ENCODE measurements at places on chromosomes 16 and 17.

GRCh38 chr17:62921817-62922216 is 44.2 kb upstream of the TANC2 start:
- no peak for DNase-seq

GRCh38 chr17:60920107-60920506 is 242.5 kb downstream of the BCAS3 start:
- DNase-seq = no peak

GRCh38 chr17:44840936-44841335 is 6.7 kb upstream of the HIGD1B start:
- DNase-seq = no peak

DNA sequence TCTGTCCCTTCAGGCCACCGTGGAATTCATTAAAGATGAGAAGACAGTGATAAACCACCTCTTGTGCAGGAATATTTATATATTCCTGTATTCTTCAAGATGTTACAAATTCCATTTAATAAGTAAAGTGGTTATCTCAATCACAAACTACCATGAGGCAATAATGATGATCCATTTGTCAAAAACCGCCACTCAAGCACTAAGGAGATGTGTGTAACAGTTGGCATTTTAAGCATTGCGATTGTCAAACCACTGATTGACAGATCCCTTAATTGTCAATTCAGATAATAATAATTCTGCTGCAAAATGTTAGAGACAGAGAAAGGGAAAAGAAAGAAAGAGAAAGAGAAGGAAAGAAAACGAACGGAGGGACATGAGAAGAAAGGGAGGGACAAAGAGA is 476.1 kb upstream of the RBFOX1 start:
- DNase-seq = no peak

DNA sequence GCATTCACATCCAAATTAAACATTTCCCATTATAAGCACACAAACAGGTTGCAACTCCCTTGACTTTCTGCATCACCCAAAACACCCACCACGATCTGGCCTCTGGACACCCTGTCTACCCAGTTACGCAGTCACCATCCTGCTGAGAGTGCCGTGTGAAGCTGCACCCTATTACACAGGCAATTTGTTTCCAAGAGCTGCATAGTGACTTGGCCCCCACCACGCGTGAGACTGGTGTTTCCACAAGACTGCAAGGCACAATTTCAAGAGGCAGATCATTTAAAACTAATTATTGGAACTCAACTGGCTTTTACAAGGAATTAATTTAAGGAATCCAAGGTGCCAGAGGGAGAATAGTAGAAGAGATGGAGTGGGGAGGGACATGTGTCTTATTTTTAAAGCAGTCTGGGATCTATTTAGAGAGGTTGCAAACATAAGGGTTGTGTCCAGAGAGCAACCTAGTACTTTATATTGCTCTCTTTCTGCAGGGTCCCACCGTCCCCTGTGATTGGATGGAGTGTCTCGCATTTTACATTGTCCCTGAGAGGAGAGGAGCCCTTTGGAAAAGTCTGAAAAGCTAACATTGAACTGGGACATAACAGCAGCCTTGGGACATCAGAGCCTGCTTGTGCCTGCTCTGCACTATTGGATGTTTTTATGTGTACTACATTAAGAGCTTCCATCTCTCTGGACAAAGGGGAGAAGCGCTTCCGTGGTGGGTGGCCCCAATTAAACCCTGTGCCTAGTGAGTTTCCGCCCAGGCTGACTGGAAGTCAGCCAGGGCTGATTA is 8.7 kb upstream of the ADAMTS18 start:
- no peak for DNase-seq

GRCh38 chr17:17021194-17021863 is 20.9 kb upstream of the MPRIP start:
- DNase-seq = no peak

GRCh38 chr17:2061441-2061958 is 6.6 kb downstream of the HIC1 start:
- no peak for DNase-seq

- no peak for DNase-seq
Observed at GRCh38 chr17:78252701-78253635, 21.5 kb downstream of the TMEM235 start.

- DNase-seq = no peak
Observed at GRCh38 chr17:50270435-50271362, 3.6 kb upstream of the TMEM92 start.

DNA sequence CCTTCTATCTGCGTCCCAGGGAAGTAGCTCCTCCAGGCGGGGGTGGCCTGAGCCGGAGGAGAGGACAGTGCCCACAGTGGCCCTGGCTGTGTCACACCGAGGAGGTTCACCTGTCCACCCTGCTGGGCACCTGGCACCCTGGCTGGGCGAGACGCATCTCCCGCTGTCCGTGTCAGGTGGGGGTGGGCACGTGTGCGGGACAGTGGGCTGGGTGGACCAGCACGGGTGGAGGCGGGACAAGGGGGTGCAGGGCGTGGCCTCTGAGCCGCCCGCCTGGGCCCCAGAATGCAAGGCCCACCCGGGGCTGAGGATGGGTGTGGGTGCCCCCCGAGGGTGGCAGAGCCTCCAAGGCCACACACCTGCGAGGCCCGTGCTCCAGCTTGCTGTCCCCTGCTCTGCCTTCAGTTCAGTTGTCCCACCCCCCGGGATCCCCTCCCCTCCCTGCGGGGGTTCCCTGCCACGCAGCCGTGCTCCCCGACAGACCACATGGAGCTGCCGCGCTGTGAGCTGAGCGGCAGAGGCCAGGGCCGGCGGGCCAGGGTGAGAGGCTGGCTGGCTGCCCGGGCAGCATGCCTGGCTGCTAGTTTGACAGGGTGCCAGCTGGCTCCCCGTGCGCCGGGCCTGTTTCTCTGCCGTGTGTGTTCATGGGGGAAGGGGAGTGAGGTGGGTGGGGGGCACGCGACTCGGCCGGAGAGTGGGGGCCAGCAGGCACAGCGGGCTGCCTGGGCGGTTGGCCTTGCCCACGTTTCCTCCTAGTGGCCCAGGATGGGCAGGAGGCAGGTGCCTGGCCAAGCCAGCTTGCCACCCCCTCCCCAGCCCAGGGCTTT is 33.9 kb downstream of the BAHCC1 start:
- no peak for DNase-seq

GRCh38 chr17:43940630-43941029 is 1.6 kb downstream of the PPY start:
- DNase-seq = no peak

DNA sequence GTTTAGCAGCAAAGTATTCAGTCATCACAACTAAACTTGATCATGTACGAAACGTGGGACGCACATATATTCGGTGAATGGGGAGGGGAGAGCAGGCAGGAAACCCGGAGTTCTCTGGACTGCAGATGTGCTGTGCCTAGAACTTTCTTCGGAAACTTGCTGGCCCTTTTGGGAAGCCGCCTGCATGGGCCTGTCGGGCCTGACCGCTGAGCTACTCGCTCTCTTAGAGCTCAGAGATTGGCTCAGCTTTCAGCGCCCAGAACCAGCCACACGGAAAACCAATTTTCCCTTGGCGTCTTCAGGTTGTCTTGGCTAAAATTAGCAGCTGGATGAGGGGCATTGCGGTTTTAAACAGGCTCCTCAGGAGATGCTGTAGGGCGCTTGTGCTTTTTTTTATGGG is 38.1 kb downstream of the ZDHHC7 start:
- DNase-seq = no peak

DNA sequence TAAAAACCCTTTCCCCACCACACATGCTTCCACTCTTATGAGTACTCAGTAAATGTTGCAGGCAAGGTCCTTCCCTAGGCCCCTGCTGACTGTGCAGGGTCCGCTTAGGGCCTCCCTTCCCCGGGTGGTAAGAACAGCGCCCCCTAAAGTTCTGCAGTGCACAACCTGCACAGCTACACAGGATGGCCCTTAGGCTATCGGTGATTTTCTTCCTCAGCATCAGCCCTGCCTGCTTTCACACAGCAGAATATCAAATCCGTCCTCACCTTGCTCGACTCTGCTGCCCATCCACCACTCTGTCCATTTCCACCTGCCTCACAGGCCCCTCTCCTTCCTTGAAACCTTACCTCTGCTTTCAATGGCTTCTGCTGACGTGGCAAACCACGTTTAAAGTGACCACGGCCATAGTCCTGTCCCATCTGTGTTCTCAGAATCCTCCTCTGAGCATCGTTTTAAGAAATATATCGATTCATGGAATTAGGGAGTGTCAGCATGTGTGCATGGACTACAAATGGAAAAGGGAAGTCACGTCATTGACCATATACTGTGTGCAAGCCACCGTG is 51.4 kb upstream of the TMEM132E start:
- DNase-seq = no peak

- DNase-seq = no peak
Observed at GRCh38 chr16:14029658-14030057, 41.5 kb upstream of the MRTFB start.

GRCh38 chr17:35175638-35176415 is 18.4 kb downstream of the SLC35G3 start:
- no peak for DNase-seq

DNA sequence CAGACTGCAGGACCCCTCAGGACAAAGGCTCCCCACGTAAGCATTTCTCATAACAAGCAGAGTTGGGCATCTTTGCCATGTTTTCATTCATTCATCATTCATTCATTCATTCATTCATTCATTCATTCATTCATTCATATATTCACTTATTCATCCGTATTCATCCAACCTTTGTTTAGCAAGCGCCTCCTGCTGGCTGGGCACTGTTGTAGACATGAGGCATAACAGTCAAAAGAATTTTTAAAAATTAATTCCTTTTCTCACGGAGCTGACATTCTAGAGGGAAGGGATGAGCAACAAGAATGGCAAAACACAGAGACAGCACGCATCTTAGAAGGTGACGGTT is 351.7 kb upstream of the TNRC6C start:
- DNase-seq = no peak

- DNase-seq = no peak
Observed at GRCh38 chr17:59333836-59334235, 2.4 kb downstream of the YPEL2 start.

GRCh38 chr16:71933017-71933416 is 37.7 kb downstream of the IST1 start:
- no peak for DNase-seq

DNA sequence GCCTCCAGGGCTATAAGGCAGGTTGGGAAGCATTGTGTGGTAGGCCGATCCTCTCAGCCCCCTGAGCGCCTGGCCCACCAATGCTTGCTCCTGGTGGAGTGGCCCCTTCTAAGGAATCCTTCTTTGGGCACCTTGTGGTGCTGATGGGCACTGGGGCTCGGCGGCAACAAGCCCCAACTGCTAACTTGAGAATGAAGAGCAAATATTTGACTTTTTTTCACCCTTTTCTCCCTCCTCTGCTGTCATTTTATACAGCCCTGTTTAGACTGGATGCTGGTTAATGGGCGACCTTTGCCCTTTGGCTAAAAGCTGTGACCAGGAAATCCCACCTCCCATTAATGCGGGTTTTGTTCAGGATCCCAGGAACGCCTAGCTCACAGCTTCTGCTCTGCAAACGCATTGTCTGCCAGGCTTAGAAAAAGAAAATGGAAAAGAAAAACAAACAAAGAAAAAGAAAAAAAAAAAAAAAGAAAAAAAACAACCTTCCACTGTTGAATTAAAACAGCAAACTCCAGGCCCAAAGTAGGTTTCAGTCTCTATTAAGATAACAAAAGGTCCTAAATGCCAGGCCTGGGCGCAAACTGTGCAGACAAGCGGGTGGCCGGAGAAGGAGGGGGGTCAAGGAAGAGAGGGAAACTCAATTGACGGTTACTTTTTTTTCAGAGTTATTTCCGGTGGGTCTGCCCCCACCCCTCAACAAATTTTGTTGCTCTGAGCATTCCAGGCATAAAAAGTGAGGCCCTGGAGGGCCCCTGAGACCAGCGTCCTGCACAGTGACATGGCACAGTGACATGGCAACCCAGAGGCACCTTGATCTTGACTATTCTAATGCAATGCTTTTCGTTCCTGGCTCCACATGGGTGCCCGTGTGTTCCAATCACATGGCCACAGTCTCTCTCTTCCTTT is 301.4 kb downstream of the MAF start:
- DNase-seq = no peak

GRCh38 chr16:50684823-50685461 is 3.8 kb upstream of the SNX20 start:
- no peak for DNase-seq

DNA sequence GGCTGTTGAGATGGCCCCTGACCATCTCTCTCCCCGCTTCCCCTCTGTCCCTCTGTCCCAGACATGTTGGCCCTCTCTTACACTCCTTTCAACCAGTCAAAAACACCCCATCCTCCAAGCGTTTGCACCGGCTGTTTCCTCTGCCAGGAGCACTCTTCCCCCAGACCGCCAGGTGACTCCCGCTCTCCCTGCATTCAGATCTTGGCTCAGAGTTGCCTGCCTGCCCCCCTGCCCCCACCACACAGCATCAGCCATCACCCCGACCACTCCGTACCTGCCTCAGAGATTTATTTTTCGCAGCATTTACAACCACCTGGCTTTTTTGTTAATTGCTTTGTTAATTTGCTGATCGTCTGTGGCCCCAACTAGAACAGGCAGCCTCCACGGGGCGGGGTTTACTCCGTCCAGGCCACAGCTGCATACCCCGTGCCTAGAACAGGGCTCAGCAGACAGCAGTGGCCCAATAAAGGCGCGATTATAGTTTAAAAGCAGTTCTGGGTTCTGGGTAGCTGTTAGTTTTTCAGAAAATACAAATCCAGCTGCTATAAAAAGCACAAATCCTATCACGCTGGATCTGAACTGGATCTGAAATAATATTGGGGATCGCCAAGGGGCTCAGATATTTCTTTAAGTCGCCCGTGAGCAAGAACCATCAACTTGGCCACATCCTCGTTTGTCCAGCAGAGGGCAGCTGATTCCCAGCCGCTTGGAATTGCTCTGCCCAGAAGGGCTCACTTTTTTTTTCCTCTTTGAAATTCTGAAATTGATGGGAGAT is 173.6 kb downstream of the IRF8 start:
- no peak for DNase-seq

DNA sequence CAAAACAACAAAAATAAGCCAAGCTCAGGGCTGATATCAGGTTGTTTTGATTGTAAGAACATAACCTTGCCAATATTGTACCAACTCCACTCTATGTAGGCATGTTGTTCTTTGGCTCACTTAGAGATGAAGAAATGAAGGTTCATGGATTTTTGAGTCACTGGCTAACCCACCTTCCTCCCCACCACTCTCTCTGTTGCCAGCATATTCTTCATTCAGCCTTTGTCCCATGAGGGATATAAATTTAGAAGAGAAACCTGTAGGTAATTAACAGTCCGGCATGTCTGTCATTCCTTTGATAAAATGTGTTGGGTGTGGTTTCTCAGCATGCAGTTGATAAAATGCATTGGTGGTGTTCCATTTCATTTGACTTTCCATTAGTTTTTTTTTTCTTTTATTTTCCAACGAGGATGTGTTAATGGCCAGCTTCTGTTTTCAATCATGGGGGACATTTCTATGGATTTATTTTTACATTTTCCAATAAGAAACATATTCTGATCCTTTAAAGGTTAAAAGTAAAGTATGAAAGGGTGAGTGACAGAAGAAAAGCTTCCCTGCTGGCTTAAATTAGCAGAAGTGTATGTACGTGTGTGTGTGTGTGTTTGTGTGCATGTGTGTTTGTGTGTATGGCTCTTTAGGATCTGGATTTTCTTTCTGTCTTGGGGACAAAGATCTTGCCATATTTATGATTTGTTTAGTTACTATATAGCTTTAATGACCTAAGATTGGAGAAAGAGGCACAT is 166.2 kb upstream of the KCNJ16 start:
- DNase-seq = no peak

GRCh38 chr17:42407289-42407836 is 15.7 kb downstream of the CAVIN1 start:
- peak; percentile 56 for DNase-seq
